ENCODE measurements at places on chromosomes 5 and 9.

- peak; percentile 35 for DNase-seq
Measured at GRCh38 chr9:107751567-107752210, 262.1 kb upstream of the KLF4 start.

DNA sequence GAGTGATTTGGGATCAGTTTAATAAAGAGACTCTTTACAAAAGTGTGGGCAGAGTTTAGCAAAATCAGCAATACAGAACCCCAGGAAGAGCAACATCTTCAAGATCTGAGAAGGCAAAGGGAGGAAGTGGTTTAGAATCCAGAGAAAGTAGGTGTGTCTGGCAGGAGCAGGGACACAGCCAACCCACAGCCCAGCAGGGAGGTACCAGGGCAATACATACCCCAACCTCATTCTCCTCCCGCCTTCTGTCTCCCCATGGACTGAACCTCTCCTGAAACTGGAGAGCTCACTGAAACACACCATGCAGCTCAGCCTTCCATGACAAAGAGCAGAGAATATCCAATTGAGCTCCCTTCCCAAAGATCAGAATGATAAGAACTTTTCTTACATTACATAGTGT, 283.4 kb downstream of the PRELID2 start:
- DNase-seq = no peak

DNA sequence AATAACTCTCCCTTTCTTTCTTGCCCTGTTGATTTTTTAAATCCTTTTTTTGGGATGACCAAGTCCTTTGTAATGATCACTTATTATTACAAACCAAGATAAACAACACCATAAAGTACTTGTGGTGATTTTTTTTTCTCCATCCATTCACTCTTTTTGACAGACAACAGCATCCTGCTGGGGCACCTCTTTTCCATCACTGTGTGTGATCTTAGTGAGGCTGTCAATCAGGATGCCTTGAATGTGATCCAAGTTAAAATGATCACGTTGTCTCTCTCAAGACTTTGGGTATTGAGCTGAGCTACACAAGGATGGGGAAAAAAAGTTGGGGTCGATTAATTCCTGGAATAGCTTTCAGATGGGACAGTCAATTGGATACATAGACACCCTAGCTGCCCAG, 73.6 kb upstream of the PPP2R2B start:
- no peak for DNase-seq

DNA sequence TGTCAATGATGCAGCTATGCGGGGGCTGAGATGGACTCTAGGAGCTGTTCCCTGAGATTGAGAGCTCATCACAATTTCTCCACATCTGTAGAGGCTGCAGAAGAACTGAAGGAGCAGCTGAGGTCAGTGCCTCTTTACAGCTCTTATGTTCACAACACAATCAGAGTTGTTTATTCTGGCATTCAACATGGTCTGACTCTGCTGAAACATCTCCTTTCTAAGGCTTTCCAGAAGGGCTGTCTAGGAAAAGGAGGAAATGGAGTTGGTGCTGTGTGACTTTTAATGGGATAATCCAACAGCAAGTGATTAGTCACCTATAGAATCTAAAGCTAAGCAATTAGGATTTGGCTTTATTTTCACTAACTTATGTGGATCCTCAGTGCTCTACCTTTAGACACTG, 6.0 kb downstream of the POU5F2 start:
- DNase-seq = no peak

GRCh38 chr5:35919191-35919590, 19.2 kb downstream of the CAPSL start:
- no peak for DNase-seq

DNA sequence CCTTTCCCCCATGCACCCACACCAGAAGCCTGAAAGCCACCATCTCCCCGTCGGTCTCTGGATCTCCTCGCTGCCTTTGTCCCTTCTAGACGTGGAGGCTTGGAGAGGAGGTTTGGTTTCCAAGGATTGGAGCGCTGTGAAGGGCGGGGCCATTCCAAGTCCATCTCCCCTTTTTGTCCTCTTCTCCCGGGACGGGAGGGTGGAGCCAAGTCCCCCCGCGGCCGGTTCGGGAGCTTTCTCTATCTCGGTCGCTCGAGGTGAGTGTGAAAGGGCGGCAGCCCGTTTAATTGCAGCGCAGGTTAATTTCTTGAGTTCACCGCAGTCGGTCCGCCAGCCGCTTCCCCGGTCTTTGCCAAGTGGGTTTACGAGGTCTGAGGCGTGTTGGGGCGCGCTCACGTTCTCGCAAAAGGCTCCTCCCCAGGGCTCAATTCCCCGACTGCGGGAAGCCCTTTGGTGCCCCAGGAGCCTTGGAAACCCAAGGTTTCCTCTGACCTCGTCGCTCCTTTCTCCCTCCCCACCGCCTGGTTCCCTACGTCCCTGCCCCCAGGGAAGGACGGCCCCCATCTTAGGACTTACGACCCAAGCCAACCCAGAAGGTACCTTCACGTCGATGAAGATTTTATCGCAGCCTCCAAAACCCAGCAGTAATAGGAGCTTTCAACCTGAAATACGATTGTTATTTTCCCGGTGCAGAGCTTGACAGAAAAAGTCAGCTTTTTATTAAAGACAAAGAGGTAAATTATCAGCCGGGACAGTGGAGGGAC, 2.8 kb upstream of the ZNF462 start:
- no peak for DNase-seq

DNA sequence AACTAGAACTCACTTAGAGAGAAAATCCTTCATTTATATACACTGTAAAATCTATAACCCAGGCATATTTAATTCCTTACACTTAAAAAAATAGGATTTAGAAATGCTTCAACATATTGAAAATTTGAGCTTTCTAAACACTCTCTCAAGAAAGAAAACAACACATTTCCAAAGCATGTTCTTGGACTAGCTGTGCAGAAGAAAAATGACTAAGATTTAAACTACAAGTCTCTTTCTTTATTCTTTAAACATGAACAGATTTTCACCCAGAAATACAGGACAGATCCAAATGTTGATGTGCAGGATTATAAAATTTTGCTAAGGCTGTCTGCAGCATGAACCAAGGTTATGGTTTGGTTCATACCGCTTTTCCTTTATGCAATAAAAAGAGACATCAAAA, 77.7 kb upstream of the TUSC1 start:
- no peak for DNase-seq

DNA sequence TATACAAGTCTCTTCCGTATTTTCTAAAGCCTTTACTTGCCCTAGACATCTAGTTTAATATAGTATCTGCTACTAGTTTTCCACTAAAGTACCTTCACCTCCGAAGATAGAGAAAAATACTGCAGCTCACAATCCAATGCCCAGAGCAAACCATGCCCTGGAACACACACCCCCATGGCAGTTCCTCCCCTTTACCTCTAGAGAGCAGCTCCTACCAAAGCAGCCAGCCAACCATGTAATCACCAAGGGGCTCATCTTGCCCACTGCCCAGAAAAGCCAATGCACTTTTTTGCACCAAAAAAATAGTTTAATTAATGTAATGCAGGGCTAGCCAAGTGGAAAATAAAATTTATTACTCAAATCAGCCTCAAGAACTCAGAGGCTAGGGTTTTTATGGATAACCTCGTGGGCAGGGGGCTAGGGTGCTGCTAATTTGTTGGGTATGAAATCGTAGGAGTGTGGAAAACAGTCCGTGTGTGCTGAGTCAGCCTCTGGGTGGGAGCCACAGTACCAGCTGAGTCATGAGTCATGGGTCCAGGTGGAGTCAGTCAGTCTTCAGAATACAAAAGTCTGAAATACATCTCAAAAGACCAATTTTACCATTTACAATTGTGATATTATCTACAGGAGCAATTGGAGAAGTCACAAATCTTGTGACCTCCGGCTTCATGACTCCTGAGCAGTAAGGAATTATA, 120.1 kb upstream of the ACO1 start:
- DNase-seq = no peak

- no peak for DNase-seq
Measured at GRCh38 chr5:132475987-132476875, 14.3 kb downstream of the IRF1 start.

DNA sequence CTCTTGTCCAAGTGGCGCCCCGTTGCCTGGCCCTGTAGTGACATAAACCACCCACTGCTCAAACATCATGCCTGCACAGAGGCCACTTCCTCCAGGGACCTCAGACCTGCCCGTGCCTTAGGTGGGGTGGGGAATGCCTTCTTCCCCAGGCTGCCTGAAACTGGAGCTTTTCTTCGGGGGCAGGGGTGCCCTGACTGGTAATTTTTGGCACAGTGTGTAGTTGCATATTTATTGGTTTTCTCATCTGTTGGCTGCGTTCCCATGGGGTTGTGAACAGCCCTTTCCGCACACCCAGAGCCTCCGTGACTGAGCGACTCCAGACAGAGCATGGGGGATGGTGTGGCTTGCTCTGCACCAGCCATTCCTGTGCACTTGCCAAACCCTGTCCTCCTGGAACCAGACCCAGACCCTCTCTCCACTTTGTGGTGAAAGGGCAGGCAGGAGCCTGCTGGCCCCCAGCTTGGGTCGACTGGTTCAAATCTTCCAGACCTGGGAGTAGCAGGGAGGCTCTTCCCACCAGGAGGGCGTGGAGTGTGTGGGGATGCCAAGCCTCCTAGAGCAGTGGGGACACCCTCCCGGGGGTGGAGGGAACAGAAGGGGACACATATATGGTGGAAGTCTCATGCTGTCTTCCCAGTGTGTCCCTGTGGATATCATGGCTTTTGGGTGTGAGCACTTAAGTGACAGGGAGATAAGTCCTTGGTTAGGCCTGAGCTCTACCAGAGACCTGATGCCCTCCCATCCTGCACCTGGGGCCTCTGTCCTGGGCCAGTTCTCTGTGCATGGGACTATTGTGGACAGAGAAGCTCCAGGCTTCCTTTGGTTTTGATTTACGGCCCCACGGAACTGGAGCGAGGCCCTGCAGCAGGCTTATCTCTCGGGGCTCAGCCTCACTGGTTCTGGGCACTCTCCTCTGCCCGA, 39.6 kb downstream of the WNK2 start:
- no peak for DNase-seq

- no peak for DNase-seq
Measured at GRCh38 chr5:34767180-34767579, 71.8 kb upstream of the TTC23L start.

- no peak for DNase-seq
Measured at GRCh38 chr9:133285252-133285775, 10.3 kb upstream of the ABO start.

DNA sequence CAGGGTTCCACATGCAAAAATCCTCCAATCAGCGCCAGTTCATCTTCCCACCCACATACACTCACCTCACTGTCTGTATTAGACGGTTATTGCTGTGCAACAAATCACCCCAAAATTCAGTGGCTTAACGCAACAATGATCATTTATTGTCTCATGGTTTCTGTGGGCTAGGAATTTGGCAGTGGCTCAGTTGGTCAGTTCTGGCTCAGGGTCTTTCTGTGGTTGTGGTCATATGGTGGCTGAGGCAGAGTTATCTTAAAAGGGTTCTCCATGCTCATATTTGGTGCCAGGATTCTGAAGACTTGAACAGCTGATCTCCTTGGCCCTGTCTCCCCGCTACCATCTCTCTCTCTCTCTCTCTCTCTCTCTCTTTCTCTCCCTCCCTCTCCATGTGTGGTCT, 12.9 kb downstream of the ZNF618 start:
- DNase-seq = no peak

DNA sequence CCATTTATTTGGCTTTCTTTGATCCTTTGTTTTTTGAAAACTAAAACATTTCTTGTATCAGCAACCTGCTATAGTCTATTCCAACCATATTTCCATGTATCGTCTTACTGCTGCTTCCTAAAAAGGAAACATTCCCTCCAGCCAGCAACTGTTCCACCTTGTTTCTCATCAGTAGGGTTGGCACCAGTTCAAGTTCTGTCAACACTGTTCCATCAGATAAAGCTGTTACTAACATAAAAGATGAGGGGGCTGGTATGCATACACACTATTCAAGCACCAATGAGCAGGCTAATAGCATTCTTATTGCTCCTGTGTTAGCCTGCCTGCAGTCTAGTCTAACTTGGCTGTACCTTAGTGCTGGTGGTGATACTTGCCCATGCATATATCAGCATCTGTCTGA, 178.3 kb downstream of the CWC27 start:
- DNase-seq = no peak

DNA sequence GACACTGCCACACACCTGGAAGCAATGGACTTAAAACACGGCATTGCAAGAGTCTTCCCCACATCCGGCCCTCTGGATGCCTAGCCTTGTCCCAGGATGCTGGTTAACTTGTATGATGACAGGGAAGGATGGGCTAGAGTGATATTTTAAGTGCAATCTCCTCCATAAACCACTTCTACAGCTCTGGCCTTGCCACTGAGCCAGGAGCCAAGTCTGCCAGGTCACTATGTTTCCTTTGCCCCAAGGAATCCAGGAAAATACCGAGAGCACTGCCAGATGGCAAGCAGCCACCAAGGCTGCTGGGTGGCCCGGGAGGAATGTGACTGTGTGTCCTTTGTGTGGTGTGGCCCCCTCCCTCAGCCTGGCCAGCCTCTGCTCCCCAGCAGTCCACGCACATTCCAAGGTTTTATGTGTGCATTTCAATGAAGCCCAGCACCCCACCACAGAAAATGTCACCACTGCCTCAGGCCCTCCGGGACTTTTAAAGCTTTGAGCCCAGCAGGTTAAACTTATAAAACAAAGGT, 106.0 kb downstream of the FRMD3 start:
- peak; percentile 44 for DNase-seq

DNA sequence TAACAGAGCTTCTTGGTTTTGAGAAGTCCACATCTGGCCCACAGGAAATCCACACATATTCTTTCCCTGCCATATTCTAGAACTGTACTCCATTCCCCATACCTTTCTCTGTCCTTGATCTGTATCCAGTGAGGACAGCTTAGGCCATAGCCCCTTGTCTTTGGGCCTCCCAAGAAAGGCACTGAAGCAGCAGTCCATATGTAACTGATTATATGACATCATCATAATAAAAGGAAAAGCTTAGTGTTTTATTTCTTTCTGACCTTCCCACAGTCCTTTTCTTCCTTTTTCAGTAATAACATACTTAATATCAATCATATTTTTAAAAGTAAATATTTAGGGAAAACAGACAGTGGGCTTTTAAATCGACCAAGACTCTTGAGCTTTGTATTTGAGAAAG, 222.0 kb downstream of the EDIL3 start:
- DNase-seq = no peak

DNA sequence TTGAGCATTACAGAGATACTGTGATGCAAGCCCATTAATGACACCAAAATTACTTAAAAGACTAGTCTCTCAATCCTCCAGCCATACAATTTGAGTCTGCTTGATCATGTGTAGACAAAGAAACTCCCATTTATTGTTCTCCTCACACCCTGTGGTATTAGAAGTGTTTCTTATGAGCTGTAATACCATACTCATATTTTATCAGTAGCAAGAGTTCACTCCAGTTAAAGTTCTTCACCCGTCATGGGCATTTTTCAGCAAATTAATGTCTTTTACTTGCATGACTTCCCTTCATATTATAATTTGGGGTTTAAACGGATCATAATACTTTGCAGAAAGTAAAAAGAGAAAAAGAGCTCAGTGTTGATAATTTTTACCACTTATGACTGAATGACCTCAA, 242.9 kb downstream of the BNC2 start:
- no peak for DNase-seq

DNA sequence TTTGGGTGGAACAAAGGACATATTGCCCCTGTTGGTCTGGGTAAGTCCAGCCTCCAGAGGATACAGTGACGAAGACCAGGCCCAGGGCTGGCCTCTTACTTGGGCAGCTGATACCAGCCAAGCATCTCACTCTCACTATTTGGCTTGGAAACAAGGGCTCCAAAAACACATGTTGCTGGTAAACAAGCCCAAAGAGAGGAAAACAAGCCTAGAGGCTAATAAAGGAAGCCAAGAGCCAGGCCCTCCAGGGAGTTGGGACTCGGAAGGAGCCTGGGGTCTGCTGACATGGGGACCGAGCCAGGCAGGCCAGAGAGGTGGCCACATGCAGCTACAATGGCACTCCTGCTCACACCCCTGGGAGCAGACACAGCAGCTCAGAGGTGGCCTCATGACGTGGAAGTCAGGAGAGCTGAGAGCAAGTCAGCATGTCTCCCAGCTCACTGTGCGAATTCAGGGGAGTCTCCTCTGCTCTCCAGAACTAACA, 5.7 kb downstream of the SPARC start:
- DNase-seq = no peak
